Stimulated activated CD4-positive, alpha-beta T cell treated with anti-CD3 and anti-CD28 coated beads, Interleukin-2, amount 100 ng/mL, for 4 hours (primary cell): ENCODE measurements at places on chromosomes 1 and 21.

DNA sequence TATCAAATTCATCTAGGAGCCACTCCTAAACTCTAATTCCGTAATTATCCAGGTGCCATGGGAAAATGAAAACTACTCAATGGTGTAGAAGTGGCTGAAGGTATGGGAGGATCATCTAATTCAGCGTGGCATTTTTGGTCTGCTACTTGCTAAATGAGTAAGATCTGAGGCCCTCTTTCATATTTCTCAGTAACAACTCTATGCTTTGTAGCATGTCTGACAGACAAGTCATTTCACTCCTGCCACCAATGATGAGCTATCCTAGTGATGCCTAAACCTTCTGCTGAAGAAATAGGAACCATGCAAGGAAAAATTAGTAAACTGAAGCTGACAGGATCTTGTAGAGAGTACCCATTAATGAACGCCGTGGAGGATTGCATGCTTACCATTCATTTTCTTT lies 145.3 kb downstream of the NTNG1 start:
- DNase-seq = no peak

GRCh38 chr1:182406012-182406411 lies 5.5 kb upstream of the TEDDM1 start:
- DNase-seq = no peak

GRCh38 chr1:103266036-103266435 lies 157.7 kb upstream of the COL11A1 start:
- DNase-seq = no peak

DNA sequence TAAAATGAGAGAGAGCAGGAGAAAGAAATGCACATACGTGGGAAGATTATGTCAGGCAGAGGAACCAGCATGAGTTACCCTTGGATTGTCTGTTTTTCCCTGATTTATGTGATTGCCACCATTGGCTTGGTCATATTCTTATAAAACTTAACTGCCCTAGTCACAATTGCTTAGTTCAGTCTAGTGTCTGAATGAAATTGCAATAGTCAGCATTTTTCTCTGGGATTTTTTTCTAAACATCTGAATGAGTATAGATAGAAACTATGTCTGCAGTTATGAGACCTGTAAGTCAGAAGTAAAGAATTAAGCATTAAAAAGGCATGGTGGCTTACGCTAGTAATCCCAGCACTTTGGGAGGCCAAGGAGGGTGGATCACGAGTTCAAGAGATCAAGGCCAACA lies 889.8 kb downstream of the PLA2G4A start:
- no peak for DNase-seq

DNA sequence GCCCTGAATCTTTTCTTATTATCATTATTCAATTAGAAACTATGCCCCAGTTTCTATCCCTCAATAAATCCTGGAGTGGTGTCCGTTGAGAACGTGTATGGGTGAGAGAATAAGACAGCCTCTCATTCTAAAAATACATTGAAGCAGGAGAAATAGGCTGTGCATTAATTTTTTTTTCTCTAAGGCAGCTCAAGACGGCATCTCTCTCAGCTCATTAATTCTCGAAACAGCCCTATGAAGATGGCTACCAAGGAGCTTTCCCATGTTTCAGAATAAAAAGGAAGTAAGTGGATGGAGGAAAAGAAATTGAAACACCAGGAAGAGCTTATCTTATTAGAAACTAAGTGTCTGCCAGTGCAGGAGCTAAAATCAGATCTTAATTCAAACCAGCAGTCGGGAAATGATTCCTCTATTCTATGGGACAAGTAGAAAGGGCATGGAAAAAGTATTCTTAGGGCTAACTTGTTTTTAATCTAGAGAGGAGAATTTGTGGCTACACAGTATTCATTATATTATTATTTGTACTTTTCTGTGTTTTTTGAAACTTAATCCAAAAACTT lies 347.1 kb upstream of the PLD5 start:
- no peak for DNase-seq

DNA sequence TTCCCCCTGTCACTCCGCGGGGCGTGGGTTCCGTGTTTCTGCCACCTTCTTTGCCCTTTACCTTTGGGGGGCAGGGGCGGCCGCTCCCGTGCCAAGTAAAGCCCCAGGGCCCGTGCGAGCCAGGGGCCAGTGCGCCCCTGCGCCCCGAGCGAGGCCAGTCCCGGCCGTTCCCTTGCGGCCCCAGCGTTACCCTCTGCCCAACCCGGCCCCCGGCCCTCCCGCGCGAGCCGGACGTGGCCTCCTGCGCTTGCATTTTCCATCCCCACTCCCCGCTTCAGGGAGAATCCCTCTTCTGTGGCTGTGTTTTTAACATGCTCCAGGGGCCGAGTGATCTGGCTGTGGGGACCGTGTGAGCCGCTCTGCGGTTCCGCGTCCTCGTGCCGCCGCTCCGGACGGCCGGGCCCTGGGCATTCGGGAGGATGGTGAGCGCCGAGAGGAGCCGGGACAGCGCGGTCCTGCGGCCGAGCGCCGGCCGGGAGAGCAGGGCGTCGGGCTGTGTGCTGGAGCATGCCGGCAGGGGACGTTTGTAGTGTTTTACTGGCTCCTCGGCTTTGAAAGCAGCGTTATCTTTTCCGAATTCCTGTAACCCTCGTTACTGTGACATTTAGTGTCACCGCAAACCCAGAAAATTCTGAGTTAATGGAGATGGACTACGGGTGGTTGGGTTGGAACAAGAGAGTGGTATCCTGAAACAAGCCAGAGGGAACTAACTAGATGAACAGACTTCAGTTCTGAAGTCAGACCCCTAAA lies 1.0 kb downstream of the GALNT2 start:
- DNase-seq = no peak

DNA sequence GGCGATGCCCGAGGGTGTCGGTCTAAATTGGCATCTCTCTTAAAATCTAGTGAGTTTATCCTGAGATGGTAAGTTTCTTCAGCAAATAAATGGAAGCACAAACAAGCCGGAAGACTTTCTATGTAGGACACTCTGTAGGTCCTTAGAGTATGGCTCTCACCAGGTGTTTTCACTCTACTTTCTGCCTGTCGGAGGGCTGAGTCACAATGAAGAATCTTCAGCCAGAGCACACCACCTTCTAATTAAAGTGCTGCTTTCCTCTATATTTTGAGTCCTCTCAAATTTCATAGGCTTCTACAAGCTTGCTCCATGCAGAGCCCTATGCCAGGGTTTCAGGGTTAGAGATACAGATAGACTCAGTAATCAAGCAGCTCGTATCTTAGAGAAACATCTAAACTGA lies 27.1 kb downstream of the KCNK1 start:
- DNase-seq = no peak

DNA sequence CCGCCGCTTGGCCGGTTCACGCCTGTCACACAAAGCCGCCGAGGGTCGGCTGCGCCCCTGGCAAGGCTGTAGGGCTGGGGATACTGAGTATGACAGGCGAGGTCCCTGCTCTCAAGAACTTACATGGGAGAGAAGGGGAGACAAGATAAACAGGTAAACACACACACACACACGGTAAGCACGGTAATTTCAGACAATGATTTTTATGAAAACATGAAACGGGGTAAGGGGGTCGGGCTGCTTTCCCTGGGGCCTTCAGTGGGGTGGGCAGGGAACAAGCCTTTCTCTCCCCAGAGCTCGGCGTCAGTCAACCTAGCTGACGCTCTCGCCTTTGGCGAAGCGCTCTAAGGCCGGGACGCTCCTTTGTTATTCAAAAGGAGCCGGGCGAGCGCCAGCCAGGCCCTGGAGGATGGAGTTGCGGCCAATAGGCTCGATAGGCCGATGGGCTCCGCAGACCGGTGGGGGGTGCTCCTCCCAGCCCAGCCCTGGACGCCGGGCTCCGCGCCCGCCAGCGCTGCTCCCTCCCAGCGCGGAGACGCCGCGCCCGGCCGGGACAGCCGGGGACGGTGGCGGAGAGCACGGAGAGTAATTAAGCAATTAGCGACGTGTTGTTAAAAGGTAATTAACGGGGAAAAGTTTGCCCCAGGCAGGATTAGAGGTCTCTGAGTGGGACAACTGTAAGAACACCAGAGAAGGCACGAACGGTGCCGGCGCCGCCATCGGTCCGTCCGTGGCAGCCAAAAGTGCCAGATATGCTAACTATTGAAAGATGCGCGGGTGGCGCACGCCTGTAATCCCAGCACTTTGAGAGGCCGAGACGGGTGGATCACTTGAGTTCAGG lies 950 bp upstream of the INKA2 start:
- DNase-seq = no peak

DNA sequence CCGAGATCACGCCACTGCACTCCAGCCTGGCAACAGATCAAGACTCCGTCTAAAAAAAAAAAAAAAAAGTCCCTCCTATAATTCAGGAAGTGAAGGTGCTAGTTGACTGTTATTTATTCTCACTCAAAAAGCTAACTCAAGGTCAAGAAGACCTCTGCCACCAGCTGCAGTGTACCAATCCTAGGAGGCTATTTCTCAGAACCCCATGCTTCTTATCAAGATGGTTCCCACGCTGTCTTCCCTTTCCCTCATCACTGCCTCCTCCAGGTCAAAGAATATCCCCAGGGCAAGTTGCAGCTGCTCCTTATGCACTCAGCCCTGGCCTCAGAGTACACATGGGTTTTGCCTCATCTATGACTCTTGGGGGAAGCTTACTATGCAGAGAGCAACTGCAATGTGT lies 53.6 kb downstream of the RERE start:
- DNase-seq = no peak

DNA sequence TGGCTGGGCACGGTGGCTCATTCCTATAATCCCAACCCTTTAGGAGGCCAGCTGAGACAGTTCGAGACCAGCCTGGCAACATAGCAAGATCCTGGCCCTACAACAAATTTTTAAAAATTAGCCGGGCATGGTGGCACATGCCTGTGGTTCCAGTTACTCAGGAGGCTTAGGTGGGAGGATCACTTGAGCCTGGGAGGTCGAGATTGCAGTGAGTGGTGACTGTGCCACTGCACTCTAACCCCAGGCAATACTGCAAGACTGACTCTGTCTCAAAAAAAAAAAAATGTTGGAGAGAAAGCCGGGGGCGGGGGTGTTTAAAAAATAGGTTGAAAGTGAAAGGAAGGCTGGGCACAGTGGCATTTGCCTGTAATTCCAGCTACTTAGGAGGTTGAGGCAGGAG lies 16.5 kb downstream of the CLDN19 start:
- DNase-seq = no peak

- no peak for DNase-seq
Measured at GRCh38 chr1:24203404-24203803, 16.3 kb upstream of the IFNLR1 start.
